SW 1271 (cell line): ENCODE measurements at places on chromosomes 13 and 19.
A peak's percentile ranks its signal among the peaks of the same experiment; 100 is the strongest.

DNA sequence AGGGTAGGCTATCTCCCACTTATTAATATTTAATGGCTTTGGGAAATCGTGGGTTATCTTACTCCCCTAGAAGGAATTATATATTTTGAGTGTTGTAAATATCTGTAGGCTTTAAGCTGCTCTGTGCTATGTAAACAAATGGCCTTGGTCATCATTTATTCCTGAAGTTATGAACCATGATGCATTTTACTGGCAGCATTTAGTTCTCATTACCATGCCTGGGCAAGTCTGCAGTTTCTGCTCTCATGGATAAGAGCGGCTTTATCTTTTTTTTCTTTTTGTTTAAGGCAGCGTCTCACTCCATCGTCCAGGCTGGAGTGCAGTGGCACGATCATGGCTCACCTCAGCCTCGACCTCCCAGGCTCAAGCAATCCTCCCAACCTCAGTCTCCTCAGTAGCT lies 156.1 kb downstream of the IRS2 start:
- DNase-seq, result no peak

DNA sequence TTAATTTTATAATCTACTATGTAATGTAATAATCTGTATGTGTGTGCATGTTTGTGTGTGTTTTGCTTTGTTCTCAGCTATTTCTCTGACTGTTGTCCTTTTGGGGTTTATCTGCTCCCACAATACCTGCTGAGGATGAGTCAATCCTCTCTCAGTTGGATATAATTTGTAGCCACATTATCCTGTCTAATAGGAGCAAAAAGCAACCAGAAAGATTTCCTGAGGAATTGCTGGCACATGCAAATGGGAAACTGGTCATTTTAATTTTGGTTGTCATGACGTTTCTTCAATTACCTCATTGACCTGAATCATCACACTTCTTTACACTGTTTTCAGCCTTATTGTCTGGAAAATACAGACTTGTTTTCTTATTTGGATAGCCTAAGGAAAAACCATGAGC lies 488.4 kb downstream of the KLF5 start:
- no peak for DNase-seq

DNA sequence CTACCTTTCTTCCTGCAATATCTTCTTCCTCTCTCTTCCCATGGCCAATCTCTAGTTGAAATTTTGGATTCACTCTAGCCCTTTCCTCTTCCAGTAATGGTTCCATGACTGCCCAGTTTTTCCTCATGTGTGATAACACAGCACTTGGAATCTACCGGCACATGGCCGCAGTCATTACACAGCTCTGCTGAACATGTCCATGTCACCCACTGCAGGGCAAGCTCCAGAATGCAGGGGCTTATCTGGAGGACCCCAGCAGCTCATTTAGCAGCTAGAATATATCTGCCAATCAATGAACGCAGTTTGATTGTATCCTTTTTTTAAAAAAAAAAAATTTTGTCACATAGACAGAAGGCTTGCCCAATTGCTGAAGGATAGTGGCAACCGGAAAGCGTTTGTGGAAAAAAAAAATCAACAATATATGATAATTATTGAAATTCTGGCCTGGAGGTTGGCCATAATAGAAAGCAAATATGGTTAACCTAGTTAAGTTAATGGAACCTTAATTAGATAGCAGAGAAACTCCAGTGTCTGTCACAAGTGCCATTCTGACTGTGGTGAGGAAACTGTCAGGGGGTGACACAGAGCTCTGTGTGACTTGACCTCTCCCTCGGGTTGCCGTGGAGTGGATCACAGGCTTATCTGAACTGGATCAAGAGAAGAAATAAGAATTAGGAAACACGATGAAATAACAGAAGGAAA lies 426.7 kb downstream of the LIG4 start:
- no peak for DNase-seq

DNA sequence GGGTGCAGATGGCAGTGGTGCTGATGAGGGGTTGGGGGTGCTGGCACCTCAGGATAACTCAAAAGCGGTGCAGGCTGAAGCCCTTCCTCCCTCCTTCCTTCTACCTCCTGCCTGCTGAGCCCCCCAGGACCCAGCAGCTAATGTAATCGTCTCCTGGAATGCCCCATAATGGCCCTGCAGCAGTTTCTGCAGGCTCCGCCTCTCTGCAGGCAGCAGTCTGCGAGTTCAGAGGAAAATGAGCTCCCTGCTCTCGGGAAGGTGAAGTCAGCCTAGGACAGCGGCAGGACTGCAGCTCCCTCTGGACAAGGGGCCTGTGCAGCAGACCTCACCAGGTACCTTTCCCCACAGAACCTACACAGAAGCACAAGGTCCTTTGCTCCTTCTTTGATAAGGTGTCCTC lies 130.9 kb downstream of the ZDHHC20 start:
- no peak for DNase-seq

DNA sequence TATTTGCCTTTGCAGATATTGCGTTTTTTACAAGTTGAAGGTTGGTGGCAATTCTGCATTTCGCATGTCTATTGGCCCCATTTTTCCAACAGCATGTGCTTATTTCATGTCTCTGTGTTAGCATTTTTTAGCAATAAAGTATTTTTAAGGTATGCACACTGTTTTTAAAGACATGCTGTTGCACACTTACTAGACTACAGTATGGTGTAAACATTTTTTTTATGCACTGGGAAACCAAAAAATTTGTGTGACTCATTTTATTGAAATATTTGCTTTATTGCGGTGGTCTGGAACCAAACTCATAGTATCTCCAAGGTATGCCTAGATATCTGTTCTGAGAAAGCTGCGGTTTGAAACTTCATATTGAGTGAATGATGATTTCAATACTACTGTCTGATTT lies 55.4 kb upstream of the RNF113B start:
- no peak for DNase-seq

DNA sequence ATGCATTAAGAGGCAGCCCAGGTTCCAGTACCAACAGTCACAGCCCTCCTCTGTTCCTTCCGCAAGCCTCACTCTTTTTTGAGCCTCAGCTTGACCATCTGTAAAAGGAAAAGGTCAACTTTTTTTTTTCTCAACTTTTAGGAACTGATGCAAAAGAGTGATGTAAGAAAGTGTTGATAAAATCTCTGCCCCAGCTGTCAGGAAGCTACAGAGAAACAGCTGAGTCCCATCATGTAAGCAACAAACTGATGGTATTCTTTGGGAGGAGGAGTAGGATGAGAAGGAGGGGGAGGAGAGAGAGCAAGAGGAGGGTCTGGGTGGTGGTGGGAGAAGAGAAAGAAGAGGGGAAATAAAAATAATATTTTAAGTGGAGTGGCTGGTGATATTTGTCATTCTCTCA lies 233.9 kb upstream of the TSHZ3 start:
- no peak for DNase-seq

DNA sequence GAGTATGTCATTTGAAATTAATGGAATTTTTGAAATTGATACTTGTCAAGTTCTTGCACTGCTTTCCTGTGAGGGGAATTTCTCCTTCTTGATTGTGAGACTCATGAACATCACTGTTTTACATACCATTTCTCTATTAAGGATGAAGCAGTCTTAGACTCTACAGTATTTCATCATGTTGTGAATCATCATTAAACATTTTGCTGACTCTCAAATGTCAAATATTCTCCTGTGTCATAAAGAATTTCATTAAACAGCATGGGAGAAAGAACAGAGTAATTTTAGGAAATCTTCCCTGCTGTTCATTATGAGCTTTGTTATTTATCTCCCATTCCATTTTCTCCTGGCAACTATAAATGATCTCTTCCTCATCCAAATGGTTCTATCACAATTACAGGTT lies 729.0 kb downstream of the PCDH9 start:
- DNase-seq, result no peak

DNA sequence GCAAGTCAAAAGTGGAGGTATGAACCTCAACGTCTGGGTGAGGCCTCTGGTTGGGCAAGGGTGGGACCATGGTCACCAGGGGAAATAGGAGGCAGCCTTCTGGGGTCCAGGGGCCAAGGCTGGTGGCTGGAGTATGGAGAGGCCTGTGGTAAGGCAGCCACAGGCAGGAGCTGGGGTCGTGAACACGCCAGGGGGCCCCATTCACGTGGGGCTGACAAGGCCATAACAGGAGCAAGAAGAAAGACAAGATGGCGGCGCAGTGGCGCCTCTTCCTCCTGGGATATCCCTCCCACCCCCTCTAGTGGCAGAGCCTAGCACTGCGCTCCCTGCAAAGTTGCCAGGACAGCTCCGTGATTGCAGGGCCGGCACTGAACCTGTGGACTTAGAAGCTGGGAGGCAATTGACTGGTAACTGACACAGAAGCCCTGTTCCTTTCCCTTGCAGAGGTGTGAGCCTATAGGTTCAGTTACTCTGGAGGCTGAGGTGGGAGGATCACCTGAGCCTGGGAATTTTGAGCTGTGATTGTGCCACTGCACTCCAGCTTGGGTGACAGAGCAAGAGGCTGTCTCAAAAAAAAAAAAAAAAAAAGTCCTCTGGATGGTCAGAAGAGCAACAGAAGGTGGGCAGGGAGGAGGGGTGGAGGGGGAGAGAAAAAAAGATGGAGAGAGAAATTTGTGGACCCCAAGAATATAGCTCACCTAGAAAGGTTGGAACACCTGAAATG lies 19.7 kb upstream of the EDDM13 start:
- peak; percentile 10 for DNase-seq

- no peak for DNase-seq
These were observed 134.5 kb upstream of the TMTC4 start for GRCh38 chr13:100809129-100809390.

GRCh38 chr19:47002106-47002766 lies 17.4 kb upstream of the NPAS1 start:
- no peak for DNase-seq

GRCh38 chr19:48728911-48729664 lies 9.6 kb upstream of the MAMSTR start:
- no peak for DNase-seq

DNA sequence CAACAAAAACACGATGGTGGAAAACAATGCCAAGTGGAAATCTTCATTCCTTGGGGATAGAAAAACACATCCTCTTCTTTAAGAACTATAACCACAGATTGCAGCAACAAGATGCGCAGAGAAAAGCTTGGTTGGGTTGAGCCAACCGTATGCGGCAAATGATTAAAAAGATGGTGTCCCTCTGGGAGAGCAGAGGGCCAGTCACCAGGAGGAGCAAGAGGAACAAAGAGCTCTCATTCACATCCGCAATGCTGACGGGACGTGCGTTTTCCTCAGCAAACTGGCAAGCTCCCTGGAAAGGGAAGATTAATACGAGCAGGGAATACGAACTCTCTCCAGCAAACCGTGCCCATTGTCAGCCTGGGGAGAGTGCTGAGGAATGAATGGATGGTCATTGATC lies 141.6 kb downstream of the KATNAL1 start:
- no peak for DNase-seq

GRCh38 chr19:1884291-1884718 lies 991 bp downstream of the ABHD17A start:
- DNase-seq, result no peak

GRCh38 chr13:91817250-91817649 lies 418.8 kb downstream of the GPC5 start:
- DNase-seq, result no peak

DNA sequence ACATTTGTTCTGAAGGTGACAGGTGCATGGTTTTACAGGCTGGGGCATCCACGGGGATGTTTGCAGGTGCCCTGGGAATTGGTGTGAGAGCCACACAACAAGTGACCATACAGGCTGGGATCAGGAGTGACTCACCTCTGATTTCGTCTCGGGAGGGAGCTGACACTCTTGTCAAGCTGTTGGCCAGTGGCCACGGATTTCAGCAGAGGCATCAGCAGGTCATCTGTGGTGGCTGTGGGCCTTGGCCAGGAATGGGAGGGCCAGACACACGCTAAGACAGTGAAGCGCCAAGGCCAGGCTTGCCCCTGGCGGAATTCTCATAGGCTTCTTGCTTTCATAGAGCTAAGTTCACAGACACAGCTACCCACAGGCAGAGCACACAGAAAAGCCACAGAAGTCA lies 108.6 kb downstream of the HSPH1 start:
- no peak for DNase-seq

GRCh38 chr13:78675112-78675511 lies 16.2 kb upstream of the OBI1 start:
- DNase-seq, result no peak

- DNase-seq, result peak; percentile 26
These were observed 224.8 kb downstream of the NHLRC3 start for GRCh38 chr13:39263033-39263432.

- no peak for DNase-seq
These were observed 280.8 kb downstream of the ABCC4 start for GRCh38 chr13:95020298-95020987.

DNA sequence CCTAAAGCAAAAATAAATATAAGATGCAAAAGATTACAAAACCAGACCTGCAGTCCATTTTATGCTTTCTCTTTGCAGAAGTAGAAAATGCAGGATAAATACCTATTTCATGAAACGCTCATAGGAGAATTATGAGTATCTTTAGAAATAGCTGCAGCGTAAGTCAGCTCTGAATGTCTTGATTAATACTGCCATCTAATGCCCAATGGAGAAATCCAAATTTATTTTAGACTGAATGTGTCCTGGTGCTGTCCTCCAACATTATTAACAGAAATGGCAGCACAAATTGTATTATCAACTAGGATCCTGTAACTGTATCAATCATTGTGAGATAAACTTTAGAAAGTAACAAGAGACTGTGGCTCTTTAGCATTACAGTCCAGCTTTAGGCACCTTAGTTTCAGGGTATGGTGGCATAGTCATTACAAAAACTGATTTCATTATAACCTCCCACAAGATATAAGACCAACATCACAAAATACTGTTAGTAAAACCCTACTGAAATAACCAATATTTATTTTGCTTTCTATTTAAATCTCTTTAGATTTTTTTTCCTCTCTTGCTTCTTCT lies 162.1 kb upstream of the MIR17HG start:
- DNase-seq, result peak; percentile 13

DNA sequence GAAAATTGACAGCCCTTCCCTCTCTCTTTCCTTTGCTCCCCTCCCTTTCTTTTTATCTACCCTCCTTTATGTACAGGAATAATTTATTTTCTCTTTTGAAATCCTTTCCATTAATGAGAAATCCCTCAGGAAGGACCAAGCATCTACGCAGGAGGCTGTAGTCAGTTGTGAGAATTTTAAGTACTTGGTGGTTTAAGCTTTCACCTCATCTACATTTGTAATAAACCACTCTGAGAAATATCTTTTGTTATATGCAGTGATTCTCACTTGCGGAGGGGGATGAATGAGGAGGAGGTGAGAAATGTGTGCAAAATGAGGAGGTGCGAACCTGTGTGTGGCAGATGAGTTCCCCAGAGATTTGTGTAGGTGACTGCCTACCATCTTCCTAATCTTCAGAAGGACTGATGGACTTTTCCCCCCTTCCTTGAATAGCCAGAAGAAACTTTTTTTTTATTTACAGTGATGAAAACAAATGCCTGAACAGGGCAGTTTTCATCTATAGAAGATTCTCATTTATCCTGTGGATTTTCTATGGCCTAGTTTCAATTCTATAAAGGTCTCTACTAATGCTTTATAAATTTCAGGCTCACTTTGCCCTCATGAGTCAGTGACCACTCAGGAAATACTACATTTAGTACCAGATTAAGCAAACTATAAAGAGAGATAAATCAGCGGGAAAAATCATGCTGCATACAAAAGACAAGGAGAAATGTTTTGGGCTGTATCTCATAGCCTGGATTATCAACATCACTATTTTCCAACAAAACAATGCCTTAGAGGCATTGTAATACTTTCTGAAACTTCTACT lies 118.3 kb downstream of the LHFPL6 start:
- DNase-seq, result no peak

GRCh38 chr19:44765033-44765948 lies 12.4 kb upstream of the CBLC start:
- DNase-seq, result no peak
